HT-29 (cell line): ENCODE measurements at places on chromosomes 4 and X.

- DNase-seq, result no peak
These were observed 148.2 kb downstream of the SMIM20 start for GRCh38 chr4:26062215-26062614.

- no peak for DNase-seq
These were observed 299.3 kb upstream of the HS3ST1 start for GRCh38 chr4:11727903-11728564.

GRCh38 chrX:135307171-135307570, 2.1 kb upstream of the ETDC start:
- DNase-seq, result no peak

- DNase-seq, result no peak
These were observed 26.2 kb downstream of the UGT2B7 start for GRCh38 chr4:69122476-69122875.
